ENCODE measurements at places on chromosomes 11 and 22.

DNA sequence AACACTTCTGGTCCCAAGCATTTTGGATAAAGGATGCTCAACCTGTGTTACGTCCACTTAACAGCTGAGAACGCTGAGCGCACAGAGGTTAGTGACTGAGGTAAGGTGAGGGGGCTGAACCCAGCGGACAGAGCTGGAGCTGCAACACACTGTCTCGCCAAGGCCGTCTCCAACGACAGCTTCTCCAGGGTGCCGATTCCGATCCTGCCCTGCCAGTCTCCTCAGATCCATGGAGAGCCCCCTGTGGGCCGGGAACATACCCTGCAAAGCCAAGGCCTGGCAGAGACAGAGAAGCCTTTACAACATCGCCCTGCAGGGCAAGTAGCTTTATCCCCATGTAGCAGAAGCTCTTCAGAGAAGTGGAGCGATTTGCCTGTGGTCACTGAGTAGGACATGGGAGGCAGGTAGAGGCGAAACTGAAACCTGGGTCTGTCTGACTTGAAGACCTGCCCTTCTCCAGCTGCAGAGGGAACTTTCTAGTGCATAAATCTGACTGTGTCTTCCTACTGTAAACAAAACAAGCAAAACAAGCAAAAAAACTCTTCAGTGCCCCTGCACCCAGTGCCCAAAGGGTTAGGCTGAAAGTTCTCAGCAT, 72.8 kb downstream of the SCUBE1 start:
- DNase-seq, result no peak

DNA sequence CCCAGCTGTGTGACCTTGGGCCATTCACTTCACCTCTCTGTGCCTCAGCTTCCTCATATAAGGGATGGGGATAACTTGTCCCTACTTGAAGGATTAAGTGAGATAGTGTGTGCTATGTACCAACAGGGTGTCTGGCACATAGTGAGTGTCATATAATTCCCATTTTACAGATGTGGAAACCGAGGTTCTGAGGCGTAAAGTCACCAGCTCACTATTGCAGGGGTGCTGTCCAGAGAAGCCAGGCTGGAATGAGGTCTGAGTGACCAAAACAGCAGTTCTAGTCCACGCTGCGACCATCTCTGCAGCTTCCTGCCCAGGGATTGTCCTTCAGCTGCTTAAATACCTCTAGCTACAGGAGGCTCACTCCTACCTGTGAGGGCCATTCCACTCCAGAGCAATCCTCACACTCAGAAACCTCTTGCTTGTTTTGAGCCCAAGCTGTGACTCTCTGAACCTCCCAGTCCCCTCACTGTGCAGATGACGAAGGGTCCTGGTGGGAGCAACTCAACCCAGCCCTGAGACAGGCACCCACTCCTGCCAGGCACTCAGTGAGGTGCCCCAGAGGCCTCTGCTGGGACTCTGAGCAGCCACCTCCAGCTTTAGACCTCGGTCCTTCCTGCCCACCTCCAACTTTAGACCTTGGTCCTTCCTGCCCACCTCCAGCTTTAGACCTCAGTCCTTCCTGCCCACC, 5.8 kb downstream of the MB start:
- no peak for DNase-seq

DNA sequence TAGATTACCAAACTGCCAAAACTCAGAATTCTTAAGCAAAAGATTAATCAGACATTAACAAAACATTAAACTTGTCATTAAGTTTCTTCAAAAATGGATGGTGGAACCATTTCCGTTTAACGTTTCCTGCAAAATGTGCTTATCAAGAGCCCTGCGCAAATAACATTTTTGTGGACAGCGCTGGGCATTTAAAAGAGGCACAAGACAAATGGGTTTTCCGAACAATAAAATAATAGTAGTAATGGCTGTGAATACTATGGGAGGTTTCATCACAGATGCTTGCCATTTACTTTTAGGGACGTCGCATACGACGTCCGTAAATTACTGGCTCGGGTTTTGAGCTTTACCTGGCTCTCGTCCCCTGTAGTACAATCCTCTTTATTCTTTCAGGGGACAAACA, 1.1 kb downstream of the NPAT start:
- no peak for DNase-seq

GRCh38 chr11:112662554-112662953, 298.7 kb upstream of the NCAM1 start:
- no peak for DNase-seq

DNA sequence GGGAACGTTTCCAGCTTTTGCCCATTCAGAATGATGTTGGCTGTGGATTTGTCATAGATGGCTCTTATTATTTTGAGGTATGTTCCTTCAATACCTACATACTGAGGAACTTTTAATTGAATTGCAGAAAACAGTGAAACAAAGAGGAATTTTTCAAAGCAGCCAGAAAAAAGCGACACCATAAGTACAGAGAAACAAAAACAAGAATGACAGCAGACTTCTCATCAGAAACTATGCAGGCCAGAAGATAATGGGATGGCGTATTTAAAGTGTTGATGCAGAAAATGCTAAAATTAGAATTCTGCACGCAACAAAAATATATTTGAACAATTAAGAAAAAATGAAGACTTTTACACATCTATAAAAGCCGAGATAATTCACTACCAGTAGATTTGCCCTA, 95.4 kb upstream of the TIMP3 start:
- DNase-seq, result no peak

Data from activated CD4-positive, CD25-positive, alpha-beta regulatory T cell treated with anti-CD3 and anti-CD28 coated beads, Interleukin-2, amount 50 U/mL, for 72 hours (primary cell).